HepG2 (cell line): ENCODE measurements at places on chromosomes 6 and 20. TPM values are rescaled to one million over a fixed set of nuclear protein-coding genes. Genes with fewer than 3 reads are reported as not detected.

RAET1L gene
- polyA plus RNA-seq, result not detected in 2 replicates

NHSL1 gene
- 22.6 and 24.9 TPM in 2 replicates for polyA plus RNA-seq

LBP gene
- 0.07 and 0.26 TPM in 2 replicates for polyA plus RNA-seq

PTPRT gene
- under 0.01 TPM in 2 replicates for polyA plus RNA-seq

KHDC1 gene
- not detected in 2 replicates for polyA plus RNA-seq

ADGB gene
- polyA plus RNA-seq, result not detected in 2 replicates

COL9A3 gene
- 155 and 175 TPM in 2 replicates for polyA plus RNA-seq

GPR6 gene
- polyA plus RNA-seq, result not detected in 2 replicates

GUCA1A gene
- not detected in 2 replicates for polyA plus RNA-seq

CDH26 gene
- polyA plus RNA-seq, result 0.88 and 1.1 TPM in 2 replicates

LHFPL5 gene
- 0.03 TPM in 1 of 2 replicates, not detected in the other for polyA plus RNA-seq

KCNK5 gene
- 0.03 TPM in 1 of 2 replicates, not detected in the other for polyA plus RNA-seq

CAPN11 gene
- polyA plus RNA-seq, result 0.11 and 0.13 TPM in 2 replicates

ADGRB3 gene
- polyA plus RNA-seq, result not detected in 2 replicates

FOXS1 gene
- polyA plus RNA-seq, result not detected in 2 replicates

ULBP3 gene
- 0.22 and 0.48 TPM in 2 replicates for polyA plus RNA-seq
